ENCODE measurements at places on chromosomes 12 and 14.

DNA sequence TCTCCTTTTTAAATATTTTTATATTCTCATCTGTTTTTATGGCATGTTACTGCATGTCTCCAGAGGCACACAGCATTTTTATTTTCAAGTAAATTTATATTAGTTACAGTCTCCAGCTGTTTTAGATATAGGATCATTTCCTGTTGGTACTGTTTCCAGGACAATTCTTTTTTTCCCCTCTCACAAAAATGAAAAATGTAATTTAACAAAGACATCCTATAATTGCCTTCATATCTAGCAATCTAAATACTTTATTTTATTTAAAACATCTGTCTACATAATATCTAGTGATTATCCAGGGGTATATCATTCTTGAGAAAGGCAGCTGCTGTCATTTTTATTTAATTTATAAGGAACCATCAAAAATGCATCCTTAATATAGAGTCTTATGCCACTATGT lies 272.4 kb upstream of the NPAS3 start:
- no peak for DNase-seq

GRCh38 chr14:101917413-101918017 lies 46.9 kb upstream of the DYNC1H1 start:
- no peak for DNase-seq

GRCh38 chr12:123621619-123622530 lies 11.6 kb downstream of the EIF2B1 start:
- no peak for DNase-seq

DNA sequence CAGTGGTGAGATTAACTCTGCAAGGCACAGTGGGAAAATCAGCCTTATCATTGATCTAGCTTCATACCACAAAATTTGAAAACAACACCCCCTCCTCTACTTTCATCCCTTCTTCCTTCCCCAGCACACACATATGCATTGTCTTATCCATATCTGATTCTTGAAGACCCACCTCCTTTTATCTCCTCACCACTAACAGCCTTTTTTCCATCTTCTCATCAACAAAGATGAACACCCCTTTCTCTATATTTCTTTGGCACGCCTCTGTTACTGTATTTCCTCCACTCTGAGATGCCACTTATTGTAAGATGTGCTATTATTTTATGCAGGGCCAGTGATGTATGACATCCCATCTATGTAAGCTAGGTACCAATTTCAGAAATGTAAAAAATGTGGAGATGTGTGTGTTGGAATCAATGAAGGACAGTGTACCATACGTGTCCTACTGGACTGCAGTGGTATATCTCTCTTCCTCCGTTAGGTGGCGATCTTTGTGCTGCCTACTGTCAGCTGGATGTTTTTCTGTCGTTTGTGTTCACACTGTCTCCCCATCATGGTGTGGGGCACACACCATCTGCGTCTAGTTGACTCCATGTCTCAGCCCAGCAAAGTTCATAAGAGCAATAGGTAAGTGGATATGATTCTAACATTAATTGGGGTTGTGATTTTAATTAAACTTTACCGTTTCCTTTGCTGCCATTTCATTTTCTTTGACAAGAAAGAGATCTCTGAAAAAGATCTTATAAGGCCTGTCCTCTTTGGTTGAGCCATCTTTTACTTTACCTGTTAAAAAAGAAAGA lies 24.0 kb downstream of the CCDC38 start:
- DNase-seq = no peak

GRCh38 chr14:51081209-51081608 lies 13.7 kb downstream of the TRIM9 start:
- no peak for DNase-seq

- no peak for DNase-seq
Observed at GRCh38 chr12:52056801-52057637, 5.8 kb downstream of the NR4A1 start.

- DNase-seq = no peak
Observed at GRCh38 chr12:75437564-75437963, 43.0 kb upstream of the GLIPR1 start.
